NCI-H774 (cell line): ENCODE measurements at places on chromosomes 7 and 10.

GRCh38 chr10:55058800-55059199 lies 257.8 kb upstream of the PCDH15 start:
- no peak for DNase-seq

GRCh38 chr7:20958572-20958971 lies 171.9 kb upstream of the SP8 start:
- DNase-seq = peak; percentile 44

DNA sequence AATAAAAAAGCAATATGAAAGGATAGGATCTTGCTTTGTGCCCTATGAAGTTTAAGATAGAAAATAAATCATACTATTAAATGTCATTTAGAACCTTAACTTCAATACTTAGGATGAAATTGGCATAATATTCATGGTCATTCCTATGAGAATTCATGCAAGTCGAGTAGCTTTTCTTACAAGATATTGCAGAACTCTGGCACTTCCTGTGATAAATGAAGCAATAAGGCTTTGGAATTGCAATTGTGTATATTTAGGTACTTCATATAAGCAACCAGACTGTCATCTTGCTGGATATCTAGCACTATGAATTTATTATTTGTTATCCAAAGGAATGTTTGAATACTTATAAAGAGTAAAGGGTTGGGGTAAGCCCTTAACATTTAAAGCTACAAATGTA lies 116.5 kb downstream of the ZNF438 start:
- DNase-seq = no peak

- DNase-seq = no peak
Measured at GRCh38 chr7:69625238-69625637, 27.0 kb downstream of the AUTS2 start.

DNA sequence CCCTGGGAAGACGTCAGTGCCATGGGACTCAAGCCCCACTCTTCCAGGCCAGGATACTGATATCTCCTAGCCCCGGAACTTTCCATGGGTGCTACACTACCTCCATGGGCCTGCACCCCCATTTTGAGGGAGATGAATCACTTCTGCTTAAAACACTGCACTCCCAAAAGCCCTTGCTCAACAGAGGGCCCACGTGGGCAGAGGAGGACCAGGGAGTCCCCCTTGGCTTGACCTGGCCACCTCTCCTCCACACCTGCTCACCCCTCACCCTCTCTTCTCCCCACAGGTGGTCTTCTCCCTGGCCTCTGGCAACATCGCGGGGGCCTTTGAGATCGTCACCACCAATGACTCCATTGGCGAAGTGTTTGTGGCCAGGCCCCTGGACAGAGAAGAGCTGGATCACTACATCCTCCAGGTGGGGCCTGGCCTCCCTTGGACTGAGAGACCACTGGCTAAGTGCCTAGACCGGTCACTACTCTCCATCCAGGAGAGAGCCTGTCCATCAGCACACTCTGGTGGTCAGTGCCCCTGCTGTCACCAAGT lies 19.9 kb upstream of the C10orf105 start:
- no peak for DNase-seq

- no peak for DNase-seq
Measured at GRCh38 chr7:150444674-150445365, 5.6 kb upstream of the GIMAP8 start.

GRCh38 chr10:76251841-76252671 lies 820.6 kb downstream of the LRMDA start:
- peak; percentile 28 for DNase-seq
